ENCODE measurements at places on chromosomes 3 and 15. TPM values are rescaled to one million over a fixed set of nuclear protein-coding genes. Genes with fewer than 3 reads are reported as not detected.

NDUFAF3 gene
- total RNA-seq = 82.3 TPM

ILDR1 gene
- not detected for total RNA-seq

IL17RE gene
- total RNA-seq = 0.98 TPM

TRPM1 gene
- not detected for total RNA-seq

SH3GL3 gene
- total RNA-seq = 0.73 TPM

B3GALNT1 gene
- 0.08 TPM for total RNA-seq

TMEM158 gene
- total RNA-seq = 24.2 TPM

CPEB1 gene
- total RNA-seq = 4.0 TPM

MST1 gene
- 0.89 TPM for total RNA-seq

LSM3 gene
- total RNA-seq = 21.0 TPM

MINAR1 gene
- total RNA-seq = 0.67 TPM

TP63 gene
- total RNA-seq = 0.27 TPM

INSYN1 gene
- total RNA-seq = 2.1 TPM

STRA6 gene
- 63.6 TPM for total RNA-seq

KLHL40 gene
- total RNA-seq = not detected

KBTBD13 gene
- not detected for total RNA-seq

POLR2H gene
- total RNA-seq = 73.3 TPM

Measured in A549 treated with CpdA at 1 μM for 4 hours (cell line).